ENCODE measurements at places on chromosomes 6 and 20.

DNA sequence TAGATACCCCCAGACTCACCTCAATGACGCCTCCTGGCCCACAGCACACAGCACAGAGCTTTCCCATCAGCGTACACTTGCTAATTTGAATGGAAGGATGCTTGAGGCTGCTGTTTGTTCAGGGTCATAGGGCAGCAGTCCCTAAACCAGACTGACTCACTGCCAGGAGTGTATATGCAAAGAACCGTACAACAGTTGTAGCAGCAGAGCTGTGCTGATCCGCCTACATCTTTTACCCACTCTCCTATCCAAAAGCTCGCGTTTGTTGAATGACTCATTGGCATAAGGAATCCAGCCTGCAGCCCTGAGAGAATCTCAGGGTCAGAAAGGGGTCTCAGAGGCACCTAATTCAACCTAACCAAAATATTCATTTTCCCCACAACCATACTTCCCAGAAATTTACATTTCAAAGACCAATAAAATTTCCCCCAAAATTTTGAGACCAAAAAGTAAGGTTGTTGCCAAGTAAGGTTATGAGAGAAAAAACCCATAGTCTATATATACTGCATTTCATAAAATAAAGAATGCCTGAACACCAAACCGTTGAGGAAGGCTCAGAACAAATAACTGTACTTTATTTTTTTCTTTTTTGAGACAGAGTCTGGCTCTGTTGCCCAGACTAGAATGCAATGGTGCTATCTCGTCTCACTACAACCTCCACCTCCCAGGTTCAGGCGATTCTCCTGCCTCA is 35.3 kb upstream of the CCND3 start:
- peak; percentile 29 for DNase-seq

DNA sequence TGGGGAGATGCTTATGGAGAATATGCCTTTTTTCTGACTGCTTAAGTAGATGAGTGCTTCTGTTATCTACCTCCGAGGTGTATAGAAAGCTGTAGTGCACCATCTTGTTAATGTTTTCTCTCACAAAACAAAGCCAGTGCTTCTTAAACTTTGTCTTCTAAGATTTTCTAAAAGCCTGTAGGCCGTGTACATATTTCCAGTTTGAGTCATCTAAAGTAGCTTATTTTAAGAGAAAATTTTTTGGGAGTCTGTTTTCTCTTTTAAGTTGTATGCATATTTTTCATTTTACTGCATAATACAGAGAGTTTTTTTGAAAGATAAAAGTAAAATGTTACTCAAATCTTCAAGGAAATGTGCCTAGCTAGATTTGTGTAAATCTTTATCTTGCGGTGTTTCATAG is 151.7 kb downstream of the GRIK2 start:
- DNase-seq, result no peak

GRCh38 chr6:161132384-161132783 is 140.8 kb downstream of the MAP3K4 start:
- no peak for DNase-seq

GRCh38 chr6:92495242-92495641 is 924.1 kb downstream of the EPHA7 start:
- DNase-seq, result no peak

DNA sequence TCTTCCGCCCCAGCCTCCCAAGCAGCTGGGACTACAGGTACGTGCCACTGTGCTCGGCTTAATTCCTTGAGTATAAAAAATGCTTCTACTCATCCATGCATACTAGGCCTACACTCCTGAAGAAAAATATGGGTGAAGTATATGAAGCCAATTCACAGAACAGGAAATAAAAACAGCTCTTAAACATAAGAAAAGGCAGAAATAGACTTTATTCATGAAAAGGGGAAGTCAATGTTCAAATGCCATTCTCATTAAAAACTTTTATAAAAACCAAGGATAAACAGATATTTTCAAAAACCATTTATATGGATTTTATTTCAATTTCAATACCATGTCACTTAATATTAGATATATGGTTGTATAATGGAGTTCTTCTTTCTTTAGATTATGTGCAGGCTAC is 18.3 kb downstream of the SERPINB9 start:
- no peak for DNase-seq

DNA sequence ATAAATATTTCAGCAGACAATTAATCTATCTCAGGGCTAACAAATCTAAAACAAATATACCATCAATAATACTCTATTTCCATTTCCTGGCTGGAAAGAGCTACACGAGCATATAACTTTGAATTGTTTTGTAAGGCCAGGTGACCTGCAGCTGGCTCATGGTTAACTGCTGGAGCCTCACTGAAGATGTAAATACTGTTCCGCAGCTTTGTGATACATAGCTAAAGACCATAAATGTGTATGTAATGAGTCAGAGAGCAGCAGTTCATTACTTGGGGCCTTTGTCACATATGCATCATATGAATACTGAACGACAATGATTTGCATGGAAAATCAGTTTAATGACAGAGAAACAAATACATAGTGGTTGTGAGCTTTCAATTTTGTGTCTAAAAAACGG is 109.4 kb upstream of the CCN2 start:
- DNase-seq, result no peak

GRCh38 chr20:24672886-24673677 is 203.7 kb downstream of the SYNDIG1 start:
- no peak for DNase-seq

- DNase-seq, result no peak
These were observed 758.7 kb upstream of the MAN1A1 start for GRCh38 chr6:120108061-120108795.

GRCh38 chr20:56656632-56657031 is 27.5 kb downstream of the TFAP2C start:
- DNase-seq, result no peak

DNA sequence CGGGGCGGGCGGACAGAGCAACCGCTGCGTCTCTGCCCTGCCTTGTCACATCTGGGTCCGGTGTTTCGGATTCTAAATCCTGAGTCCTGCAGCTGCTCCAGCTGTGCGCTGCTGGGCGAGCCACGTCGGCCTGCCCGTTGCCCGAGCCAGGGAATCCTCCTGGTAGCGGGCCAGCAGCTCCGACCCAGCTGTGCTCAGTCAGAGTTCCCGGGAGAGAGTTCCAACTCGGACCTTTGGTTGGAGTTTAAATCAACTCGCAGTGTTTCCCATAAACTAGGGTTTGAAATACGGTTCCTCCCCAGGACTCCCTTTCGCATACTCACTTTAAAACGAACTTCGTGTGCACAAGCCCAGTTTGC is 315 bp upstream of the PDE10A start:
- DNase-seq, result no peak

GRCh38 chr6:107618672-107619071 is 128.8 kb downstream of the SOBP start:
- no peak for DNase-seq

- DNase-seq, result no peak
These were observed 18.8 kb upstream of the MAS1L start for GRCh38 chr6:29506446-29507067.

DNA sequence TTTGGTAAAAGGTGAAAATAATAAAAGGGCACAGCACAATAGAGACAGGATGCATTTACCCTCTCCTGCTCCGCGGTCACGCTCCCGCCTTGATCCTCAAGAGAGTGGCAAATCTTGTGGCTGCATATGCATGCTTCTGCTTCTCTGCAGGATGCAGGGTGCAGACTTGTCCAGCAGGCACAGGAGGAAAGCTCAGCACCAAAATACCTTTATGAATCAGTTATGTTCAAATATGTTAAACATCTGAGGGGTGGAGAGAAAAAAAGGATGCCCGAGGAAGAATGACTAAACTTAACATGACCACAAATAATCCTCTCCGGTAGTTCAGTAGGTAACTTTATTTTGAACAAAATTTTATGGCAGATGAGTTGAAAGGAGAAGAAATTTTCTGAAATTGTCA is 366.1 kb upstream of the SOX4 start:
- DNase-seq, result no peak

GRCh38 chr6:98486057-98486456 is 348.3 kb upstream of the POU3F2 start:
- no peak for DNase-seq

GRCh38 chr6:120405947-120406346 is 928.3 kb downstream of the TBC1D32 start:
- DNase-seq, result no peak

DNA sequence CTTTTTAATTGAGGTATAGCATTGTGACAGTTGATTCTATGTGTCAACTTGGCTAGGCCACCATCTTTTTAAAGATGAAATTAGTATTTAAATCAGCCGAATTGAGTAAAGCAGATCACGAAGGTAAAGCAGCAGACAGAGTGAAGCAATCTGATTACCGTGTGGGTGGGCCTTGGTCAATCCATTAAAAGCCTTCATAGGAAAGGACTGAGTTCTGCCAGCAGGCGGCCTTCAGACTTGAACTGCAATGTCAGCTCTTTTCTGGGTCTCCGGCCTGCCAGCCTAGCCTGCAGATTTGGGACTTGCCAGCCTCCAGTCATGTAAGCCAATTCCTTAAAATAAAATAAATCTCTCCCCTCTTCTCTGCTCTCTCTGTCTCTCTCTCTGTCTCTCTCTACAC is 22.4 kb upstream of the TGM2 start:
- DNase-seq, result no peak

DNA sequence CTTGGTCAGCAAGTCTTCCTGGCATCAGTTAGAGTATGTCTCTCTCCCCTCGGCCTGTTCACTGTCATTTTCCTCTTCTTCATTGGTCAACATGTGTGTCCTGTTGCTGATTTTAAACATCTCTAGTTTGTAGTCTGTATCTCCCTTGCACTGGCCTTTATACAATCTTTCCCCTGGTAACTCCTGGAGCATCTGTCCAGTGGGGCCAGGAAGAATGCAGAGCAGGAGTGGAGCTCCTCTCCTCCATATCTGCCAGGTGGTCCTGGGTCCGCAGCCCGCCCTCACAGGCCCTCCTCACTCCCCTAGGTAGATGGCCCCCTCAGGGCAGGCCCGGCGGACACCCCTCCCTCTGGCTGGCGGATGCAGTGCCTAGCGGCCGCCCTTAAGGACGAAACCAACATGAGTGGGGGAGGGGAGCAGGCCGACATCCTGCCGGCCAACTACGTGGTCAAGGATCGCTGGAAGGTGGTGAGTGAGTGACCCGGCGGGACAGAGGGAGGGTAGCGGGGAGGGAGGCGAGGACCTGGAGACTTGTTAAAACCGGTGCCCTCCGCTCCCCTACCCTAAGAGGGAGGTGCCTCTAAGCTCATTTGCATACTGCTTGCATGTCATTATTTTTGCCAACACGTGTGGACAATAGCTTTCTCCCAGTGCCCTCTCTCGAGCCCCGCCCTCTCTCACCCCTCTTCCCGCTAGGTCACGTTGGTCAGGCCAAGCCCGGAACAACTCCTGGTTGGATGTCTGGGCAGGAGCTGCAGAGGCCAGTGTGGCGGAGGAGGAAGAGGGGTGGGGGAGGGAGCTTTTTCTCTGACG is 3.2 kb downstream of the TTBK1 start:
- no peak for DNase-seq

Data from stimulated activated CD4-positive, alpha-beta T cell treated with anti-CD3 and anti-CD28 coated beads, TNF-alpha, amount 100 ng/mL, for 24 hours (primary cell).